Heart left ventricle (tissue), 16 donors: ENCODE measurements at places on chromosomes 4 and X. TPM values are rescaled to one million over a fixed set of nuclear protein-coding genes. Genes with fewer than 3 reads are reported as not detected.

DNA sequence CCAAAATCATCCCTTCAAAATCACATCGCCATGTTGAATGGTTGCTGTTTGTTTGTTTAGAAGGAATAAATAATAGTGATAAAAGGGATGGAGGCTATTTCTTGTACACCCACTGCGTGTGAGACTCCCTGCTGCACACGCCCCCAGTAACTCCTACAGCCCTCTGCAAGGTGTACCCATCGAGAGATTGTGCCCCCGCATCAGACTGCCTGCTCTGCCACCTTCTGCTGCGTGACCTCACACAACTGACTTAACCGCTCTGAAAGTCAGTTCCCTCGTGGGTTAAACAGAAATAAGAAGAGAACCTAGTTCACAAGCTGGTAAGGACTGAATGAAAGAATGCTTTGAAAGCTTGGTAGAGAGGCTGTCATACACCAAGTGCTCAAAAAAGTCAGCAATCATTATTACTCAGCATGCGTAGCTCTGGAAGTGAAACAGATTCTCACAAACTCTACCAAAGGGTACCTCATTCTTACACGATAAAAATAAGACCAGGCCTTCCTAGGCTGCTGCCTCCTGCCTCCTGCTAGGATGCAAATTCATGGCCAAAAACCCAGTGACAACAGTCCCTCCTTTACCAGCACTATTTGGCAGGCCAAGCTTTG is 147.1 kb downstream of the CPEB2 start:
- H3K27ac ChIP-seq: peak overlapping the region; percentile 73
- H3K4me1 ChIP-seq: peaks cover 13% of the 10 kb centered on the region
- H3K36me3 ChIP-seq: no peaks in the 10 kb centered on the region
- DNase-seq: no peak
- no peaks in the 10 kb centered on the region for H3K27me3 ChIP-seq

- no peak overlapping the region for H3K27ac ChIP-seq
- no peaks in the 10 kb centered on the region for H3K4me1 ChIP-seq
- H3K36me3 ChIP-seq: no peaks in the 10 kb centered on the region
- H3K27me3 ChIP-seq: no peaks in the 10 kb centered on the region
- no peak for DNase-seq
These were observed 35.1 kb upstream of the TACR3 start for GRCh38 chr4:103754844-103755243.

DNA sequence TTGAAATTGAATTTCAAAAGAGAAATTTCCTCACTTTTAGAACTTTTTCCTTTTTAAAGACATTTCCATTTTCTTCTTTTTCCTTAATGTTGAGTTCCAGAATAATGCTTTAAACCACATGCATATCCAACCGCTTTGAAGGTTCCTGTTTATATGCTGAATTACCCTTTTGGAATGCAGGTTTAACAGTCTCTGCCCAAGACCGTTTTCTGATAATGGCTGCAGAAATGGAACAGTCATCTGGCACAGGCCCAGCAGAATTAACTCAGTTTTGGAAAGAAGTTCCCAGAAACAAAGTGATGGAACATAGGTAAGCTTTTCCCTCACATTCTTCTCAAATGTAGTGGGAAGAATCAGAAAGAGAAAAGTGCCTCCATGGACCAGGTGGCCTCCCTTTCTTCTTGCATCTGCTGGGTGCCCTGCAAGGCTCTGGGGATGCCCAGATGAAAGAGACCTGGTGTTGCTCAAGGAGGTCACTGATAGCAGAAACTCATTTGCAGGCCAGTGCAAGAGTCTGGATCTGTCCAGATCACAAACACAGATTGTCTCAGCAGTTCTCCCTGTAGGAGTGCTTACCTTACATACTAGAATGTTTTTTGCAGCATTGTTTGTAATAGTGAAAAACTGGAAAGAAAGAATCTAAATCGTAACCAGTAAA is 42.9 kb downstream of the MOSPD2 start:
- H3K4me1 ChIP-seq: no peaks in the 10 kb centered on the region
- no peak for DNase-seq

DNA sequence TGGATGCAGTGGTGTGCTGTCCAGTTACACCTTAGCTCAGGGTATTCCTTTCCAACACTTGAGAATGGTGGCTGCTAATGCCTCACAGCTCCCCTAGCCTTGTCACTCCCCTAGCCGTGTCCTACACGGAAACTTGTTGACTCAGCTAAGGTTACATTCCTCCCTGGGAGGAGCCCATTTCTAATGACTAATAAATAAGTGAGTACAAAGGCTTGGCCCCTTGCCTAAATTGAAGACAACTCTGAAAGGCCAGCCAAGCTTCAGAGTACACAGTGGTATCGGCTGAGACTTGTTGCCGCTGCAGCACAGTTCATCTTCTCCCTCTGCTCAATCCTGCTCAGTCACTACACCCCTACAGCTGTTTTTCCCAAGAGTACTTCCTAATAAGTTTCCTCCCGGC is 21.2 kb upstream of the SLC25A31 start:
- no peak overlapping the region for H3K27ac ChIP-seq
- H3K27me3 ChIP-seq: no peaks in the 10 kb centered on the region
- H3K4me1 ChIP-seq: no peaks in the 10 kb centered on the region
- no peak for DNase-seq

DNA sequence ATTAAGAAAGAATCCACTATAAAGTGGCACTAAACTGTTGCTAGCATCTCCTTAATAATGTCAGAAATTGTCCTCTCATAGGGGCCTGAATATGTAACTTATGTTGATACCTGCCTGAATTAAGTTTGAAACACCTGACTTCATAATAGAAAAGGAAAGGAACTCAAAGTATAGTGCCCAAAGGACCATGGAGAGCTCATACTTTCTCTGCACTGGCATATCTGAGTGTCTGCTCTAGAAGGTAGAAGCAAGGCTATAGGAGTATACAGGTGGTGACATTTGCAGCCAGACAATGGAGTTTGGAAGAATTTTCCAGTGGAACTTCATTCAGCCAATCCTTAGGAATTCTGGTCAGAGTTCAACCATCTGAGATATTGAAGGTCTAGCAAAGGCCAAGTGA is 988.9 kb downstream of the RAB28 start:
- H3K4me3 ChIP-seq: no peak overlapping the region
- no peaks in the 10 kb centered on the region for H3K4me1 ChIP-seq
- no peaks in the 10 kb centered on the region for H3K27me3 ChIP-seq
- no peaks in the 10 kb centered on the region for H3K36me3 ChIP-seq
- no peak overlapping the region for H3K27ac ChIP-seq
- no peak for DNase-seq

Gene CSN1S1
- not detected for total RNA-seq

DNA sequence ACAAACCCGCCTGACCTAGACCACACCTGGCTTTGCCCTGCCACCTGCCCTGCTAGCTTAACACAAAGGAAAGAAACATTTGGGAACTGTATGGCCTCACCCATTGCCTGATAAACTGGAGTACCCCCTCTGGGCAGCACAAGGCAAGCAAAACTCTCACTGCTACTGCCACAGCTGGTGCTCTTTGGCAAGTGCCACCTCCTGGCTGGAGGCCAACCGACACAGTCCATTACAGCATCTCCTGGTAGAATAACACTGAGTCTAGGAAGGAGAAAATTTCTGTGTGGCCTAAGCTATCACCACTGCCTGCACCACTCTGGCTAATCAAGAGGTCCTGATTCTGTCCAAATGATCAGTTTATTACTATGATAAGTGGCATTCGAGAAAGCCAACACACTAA is 18.9 kb upstream of the SPANXN3 start:
- H3K27ac ChIP-seq: no peak overlapping the region
- H3K27me3 ChIP-seq: no peaks in the 10 kb centered on the region
- no peaks in the 10 kb centered on the region for H3K36me3 ChIP-seq
- H3K4me1 ChIP-seq: no peaks in the 10 kb centered on the region

GRCh38 chrX:3307881-3308280 is 38.6 kb downstream of the MXRA5 start:
- no peak overlapping the region for H3K4me3 ChIP-seq
- H3K27me3 ChIP-seq: no peaks in the 10 kb centered on the region
- no peaks in the 10 kb centered on the region for H3K4me1 ChIP-seq
- no peak overlapping the region for H3K27ac ChIP-seq
- no peaks in the 10 kb centered on the region for H3K36me3 ChIP-seq
- DNase-seq: no peak

DNA sequence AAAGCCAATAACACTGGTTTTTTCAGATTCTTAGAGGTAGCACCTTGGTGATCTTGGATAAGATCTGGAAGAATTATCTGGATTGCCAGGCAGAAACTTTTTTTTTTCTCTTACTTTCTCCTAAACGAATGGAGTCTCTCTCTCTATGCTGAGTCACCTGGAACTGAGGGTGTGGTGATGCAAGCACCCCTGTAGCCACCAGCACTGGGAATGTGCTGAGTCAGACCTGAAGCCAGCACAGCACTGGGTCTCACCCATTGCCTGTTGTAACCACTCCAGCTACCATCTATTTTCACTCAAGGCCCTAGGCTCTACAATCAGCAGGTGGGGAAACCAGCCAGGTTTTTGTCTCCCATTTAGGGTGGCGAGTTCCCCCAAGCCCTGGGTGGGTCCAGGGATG is 923.8 kb downstream of the RAPGEF2 start:
- no peak for DNase-seq
- H3K27me3 ChIP-seq: no peaks in the 10 kb centered on the region
- no peaks in the 10 kb centered on the region for H3K36me3 ChIP-seq

DNA sequence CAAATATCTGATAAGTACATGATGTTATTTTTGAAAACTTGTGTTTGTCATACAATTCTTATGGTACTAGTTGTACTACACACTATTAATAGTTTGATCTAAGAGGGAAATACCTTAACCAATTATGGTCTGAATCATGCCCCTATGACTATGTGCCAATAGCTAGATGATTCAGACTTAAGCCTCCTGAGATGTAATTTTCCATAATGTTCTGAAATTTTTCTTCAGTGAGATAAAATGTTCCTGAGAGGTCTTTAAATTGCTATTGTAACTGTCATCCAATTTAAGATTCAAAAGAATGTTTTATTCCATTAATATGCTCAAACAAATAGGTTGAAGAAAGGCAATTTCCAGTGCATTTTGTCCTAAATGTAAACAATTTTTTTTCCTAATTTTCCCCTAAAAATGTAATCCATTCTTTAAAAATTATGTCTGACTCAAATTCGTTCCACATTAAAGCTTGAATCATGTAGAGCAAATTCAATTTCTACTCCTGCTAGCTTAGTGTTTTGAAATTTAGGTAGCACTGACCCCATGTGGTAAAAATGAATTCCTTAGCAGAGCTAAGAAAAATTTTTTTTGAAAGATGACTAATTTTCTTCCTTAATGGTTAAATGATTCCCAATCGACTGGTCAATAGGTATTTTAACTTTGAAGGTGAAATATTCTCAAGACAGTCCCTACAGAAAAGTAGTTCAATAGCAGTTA is 49.1 kb downstream of the APOOL start:
- H3K27me3 ChIP-seq: no peaks in the 10 kb centered on the region
- no peak for DNase-seq
- H3K4me1 ChIP-seq: no peaks in the 10 kb centered on the region
